CD4-positive, alpha-beta T cell treated with Interleukin-1 beta for 1 hour (primary cell): ENCODE measurements at places on chromosomes 7 and 10.

DNA sequence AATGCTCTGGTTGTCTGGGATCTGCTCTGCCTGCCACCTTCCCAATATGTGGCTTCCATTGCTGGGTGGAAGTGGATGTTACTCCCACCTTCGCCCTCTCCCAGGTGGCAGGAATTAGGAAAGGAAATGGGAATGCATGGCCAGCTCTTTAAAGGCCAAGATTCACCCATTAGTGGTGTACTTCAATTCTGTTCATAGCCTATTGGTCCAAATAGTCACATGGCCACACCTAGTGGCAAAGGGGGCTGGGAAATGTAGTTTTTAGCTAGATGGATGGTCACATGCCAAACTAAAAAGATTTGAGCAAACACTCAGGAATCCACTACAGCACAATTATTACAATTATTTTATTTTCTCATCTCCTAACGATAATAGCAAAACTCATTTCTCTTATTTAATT, 135.1 kb downstream of the NPY start:
- no peak for DNase-seq

GRCh38 chr10:12710594-12711349, 290.7 kb downstream of the CCDC3 start:
- peak; percentile 69 for DNase-seq

- no peak for DNase-seq
Measured at GRCh38 chr7:55483046-55483445, 89.3 kb downstream of the VOPP1 start.

DNA sequence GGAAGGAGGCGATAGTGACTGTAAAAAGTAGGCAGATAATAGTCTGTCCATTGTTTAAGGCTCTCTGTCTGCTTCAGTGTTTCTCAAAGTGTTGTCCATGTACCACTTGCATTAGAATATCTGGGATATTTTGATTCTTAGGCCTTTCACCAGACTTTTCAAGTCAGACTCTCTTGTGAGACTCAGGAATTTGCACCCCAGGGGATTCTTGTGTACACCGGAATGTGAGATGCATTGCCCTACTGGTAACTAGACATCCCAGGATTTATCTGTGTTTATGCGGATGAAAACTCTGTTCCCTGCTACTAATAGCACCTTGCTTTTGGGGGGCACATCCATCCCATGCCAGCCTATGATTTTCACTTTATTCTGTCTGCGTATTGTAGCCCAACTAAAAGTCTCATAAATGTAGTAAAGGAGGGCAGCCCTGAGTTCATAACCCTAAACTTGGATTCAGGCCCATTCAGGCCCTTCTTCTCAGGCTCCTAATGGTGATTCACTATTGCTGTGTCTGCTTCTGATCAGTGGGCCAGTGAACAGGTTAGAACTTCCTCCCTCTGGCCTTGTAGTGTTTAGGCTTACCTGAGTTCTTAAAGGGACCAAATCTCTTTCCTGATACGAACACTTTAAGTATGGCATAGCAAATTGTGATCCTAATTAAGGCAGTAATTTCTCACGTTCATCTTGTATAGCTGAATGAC, 71.8 kb upstream of the RPA3 start:
- DNase-seq: no peak

DNA sequence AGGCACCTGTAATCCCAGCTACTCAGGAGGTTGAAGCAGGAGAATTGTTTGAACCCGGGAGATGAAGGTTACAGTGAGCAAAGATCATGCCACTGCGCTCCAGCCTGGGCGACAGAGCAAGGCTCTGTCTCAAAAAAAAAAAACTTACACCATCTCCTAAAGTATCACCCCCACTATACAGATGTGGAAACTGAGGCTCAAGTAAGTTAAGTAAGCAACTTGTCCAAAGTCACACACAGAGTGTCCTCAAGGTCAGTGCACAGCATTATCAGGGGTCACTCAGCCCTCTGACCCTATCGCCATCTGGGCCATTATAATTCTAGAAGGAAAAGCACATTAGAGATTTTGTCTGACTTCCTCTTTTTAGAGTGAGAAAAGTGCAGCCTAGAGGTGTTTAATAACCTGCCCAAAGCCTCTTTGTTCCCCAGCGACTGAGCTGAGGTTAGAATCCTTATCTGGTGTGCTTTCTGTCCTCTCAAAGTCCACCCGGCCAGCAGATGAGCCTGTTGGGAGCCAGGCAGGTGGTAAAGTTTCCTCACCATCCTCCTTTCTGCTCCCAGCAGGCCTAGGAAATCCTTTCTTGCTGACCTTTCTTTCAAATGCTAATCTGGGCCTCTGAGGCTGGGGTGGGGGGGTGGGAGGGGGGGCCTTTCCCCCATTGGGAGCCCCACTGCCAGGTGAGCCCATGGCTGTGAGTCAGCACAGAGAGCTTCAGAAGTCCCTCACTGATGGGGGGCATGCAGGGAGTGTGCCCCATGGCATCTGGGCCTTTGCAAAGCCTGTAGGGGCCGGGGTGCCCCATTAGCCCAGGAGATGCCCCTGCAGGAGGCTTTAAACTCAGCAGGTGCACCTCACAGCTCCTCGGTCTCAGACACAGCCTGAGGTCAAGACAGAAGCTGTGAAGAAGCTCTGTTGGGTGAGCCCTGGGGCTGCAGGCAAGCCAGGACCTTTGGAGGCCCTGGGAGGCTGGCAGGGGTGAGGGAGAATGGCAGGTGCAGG, 12.0 kb upstream of the KCNMA1 start:
- no peak for DNase-seq

DNA sequence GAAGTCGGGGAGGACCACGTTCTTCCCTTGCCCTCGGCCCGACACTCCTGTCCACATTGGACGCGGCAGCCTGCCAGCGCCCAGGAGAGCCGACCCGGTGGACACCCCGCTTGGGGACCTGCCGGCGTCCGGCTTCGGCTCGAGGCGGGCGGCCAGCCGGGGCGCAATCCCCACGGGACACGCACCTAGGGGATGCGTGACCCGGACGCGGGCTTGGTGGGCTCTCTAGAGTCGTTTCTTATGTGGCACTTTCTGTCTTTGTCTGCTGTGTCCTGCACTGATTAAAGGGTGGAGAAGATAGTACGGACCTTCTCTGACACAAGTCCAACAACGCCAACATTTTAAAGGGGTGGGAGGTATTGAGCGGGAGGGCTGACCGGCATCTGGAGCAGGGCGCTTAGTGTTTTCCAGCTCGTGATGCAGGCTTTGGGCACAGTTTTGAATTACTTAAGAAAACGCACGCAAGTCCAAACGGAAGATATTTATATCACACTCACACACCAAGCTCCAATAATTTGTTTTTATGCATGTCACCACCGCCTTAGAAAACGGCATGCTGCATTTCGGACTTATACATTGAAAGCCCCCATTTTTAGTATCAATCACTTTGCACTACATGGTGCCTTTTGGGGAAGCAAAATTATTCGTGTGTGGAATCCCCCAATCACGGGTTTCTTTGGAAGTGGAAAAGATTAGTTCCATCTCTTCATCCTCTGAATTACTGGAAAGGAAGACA, 3.9 kb upstream of the SPAG6 start:
- DNase-seq: no peak

- no peak for DNase-seq
Measured at GRCh38 chr7:26620352-26620751, 244.0 kb downstream of the SKAP2 start.

DNA sequence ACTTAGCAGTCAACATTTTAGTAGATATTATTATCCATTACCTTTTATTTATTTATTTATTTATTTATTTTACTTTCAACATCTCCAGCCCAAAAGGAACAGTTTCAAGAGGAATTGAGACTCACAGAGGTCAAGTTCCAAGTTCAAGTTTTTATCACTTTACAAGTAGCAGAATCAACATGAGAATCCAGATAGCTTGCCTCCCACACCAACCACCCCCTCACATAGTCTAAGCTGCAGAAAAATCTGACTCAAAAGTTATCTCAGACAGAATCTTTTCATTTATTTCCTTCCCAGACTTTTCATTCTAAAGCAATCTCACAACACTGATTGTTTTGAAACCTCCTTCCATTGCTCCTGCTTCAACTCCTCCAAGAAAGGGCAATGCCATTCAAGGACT, 129.6 kb downstream of the GRM3 start:
- DNase-seq: no peak

GRCh38 chr7:40742270-40742669, 607.5 kb downstream of the SUGCT start:
- DNase-seq: no peak

DNA sequence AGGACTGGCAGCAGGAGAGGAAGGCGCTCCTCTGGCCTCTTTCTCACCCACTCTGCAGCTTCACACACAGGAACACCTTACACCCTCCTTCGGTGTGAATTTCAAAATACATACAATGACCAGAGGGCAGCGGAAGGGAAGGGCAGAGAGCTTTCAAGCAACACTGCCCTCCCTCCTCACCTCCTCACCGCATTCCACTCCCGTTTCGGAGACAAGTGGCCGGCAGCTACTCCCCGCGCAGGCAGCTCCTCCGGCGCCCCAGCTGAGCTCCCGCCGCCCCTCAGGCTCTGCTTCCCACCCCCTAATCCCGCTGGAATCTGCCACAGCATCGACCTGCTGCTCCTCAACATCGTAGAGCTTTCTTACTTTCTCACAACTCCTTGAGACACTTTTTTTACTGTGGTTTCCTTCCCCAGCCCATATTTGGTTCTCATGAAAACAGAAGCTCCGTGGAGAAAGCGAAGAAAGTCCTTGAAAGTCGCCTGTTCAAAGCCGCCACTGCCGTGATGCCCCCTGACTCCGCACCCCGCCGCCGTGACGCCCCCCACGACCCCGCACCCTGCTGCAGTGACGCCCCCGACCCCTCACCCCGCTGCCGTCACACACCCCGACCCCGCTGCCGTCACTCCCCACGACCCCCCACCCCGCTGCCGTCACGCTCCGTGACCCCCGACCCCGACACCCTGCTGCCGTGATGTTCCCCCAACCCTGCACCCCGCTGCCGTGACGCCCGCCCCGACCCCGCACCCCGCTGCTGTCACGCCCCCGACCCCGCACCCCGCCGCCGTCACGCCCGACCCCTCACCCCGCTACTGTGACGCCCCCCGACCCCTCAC, 14.6 kb upstream of the GPER1 start:
- no peak for DNase-seq

DNA sequence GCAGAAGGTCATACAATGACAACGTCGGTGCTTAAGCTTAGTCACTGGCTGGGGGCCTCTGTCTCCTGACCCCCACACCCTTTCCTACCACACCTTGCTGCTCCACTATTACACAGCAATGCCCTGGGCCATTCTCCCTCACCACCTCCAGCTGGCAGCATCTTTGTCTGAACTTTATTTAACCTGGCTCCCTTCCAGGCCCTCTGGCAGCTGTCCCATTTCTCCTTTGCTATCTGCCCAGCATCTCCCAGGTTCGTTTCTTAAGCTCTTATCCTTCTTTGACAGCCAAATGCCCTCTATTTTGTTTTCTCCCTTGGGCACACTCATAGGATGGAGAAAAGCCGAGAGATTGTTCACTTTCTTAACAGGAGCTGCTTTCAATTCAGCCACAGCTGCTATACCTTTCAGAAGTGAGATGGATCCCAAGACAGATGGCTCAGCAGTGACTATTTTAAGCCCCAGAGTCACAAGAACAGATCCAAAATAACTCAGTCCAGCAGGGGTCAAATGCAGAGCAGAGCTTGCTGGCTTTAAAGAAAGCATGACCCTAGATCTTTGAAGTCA, 1277.1 kb upstream of the AUTS2 start:
- no peak for DNase-seq

GRCh38 chr7:77799078-77799964, 748 bp downstream of the PHTF2 start:
- DNase-seq: peak; percentile 27

DNA sequence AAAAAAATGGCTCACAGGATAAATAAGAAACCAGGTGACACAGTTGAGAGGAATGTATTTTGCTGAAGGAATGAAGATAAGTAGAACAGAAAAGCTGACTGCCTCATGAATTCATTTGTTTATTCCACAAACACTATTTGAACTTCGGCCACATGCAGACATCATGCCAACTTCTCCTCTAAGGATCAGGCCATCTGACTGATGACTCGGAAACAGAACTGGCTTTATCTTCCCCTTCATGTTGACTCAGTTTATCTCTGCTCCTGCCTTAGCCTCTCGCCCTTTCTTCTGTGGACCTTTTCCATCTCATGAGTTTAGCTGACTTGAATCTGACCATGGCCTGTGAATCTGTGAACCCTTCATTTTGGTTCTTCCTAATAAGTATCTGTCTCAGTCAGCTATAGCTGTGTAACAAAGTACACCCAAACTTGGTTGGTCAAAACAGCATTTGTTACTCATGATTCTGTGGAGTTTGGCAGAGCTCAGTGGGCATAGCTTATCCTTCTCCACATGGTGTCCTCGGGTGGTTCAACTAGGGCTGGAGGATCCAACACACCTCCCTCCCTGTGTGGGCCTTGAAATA, 44.0 kb upstream of the GRID1 start:
- no peak for DNase-seq

GRCh38 chr10:130924138-130924819, 387.2 kb downstream of the TCERG1L start:
- DNase-seq: no peak

DNA sequence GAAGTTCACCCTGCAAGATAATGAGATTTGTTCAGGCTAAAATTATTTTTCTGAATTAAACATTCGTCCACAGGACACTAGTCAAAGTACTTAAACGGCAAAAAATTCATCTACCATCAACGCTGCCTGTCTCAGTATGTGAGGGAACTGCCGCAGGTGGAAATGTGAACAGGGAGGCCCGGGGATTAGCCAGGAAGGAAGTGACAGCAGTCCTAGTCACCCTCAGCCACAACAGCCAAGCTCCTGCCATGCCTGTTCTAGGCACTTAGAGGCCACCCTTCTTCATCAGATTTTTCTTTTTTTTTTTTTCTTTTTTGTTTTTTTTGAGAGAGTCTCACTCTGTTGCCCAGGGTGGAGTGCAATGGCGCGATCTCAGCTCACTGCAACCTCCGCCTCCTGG, 9.4 kb downstream of the NUDT5 start:
- no peak for DNase-seq

- DNase-seq: no peak
Measured at GRCh38 chr7:42880392-42880791, 31.5 kb downstream of the C7orf25 start.

- DNase-seq: peak; percentile 28
Measured at GRCh38 chr7:45026984-45027773, 27.2 kb downstream of the CCM2 start.
